ENCODE measurements at places on chromosomes 5 and 9.

GRCh38 chr9:127133739-127134167 lies 11.3 kb upstream of the ANGPTL2 start:
- DNase-seq: no peak

DNA sequence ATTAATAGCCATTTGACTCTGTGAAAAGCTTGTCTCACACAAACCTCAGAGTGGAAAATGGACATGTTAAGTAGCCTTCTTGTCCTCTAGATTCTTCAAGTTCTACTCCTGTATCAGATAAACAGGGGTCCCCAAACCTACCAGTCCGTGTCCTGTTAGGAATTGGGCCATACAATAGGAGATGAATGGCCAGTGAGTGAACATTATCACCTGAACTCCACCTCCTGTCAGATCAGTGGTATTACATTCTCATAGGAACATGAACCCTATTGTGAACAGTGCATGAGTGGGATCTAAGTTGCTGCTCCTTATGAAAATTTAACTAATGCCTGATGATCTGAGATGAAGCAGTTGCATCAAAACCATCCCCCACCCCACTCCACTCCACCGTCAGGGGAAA lies 136.3 kb downstream of the TMEM232 start:
- DNase-seq: no peak

DNA sequence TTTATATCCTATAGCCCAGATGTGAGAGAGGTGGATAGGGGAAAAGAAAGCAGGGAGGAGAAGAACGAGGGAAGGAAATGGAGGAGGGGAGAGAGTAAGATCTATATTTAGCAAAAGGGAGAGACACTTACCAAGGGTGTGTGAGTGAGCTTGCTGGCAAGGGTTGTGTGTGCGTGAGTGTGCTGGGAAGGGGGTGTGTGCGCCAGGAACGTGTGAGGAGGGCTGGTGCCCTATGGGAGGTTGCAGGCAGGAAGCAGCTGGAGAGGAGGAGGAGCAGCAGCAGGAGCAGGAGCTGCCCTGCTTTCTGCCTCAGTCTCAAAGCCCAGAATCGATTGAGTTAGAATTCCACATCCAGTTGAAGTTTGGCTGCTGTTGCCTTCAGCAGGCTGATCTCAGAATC lies 148.3 kb upstream of the RUSC2 start:
- no peak for DNase-seq

- DNase-seq: no peak
Measured at GRCh38 chr9:97179616-97180015, 127.8 kb upstream of the CCDC180 start.

- no peak for DNase-seq
Measured at GRCh38 chr5:18652404-18653215, 1018.4 kb downstream of the TAF11L14 start.

- no peak for DNase-seq
Measured at GRCh38 chr9:110186254-110186653, 21.7 kb downstream of the C9orf152 start.

- DNase-seq: no peak
Measured at GRCh38 chr5:145937432-145938250, 1.3 kb downstream of the SH3RF2 start.

- DNase-seq: no peak
Measured at GRCh38 chr5:124310453-124310852, 436.0 kb downstream of the ZNF608 start.

DNA sequence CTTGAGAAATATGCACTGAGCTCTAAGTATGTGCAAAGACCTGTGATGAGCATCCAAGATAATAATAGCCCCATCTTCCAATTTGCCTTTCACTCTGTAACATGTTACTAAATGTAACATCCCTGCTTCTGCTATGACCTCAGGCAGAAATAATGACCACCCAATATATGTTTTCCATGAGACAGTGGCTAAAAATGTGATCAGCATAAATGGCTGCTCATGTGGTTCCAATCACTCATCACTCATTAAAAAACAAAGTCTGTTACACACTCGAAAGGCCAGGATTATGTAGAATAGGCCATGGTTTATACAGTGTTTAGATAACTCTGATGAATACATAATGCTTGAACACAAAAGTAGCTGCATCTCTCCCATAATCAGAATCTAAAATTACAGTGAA lies 71.4 kb upstream of the MOCS2 start:
- no peak for DNase-seq

GRCh38 chr9:72254901-72255545 lies 105.8 kb downstream of the GDA start:
- no peak for DNase-seq

DNA sequence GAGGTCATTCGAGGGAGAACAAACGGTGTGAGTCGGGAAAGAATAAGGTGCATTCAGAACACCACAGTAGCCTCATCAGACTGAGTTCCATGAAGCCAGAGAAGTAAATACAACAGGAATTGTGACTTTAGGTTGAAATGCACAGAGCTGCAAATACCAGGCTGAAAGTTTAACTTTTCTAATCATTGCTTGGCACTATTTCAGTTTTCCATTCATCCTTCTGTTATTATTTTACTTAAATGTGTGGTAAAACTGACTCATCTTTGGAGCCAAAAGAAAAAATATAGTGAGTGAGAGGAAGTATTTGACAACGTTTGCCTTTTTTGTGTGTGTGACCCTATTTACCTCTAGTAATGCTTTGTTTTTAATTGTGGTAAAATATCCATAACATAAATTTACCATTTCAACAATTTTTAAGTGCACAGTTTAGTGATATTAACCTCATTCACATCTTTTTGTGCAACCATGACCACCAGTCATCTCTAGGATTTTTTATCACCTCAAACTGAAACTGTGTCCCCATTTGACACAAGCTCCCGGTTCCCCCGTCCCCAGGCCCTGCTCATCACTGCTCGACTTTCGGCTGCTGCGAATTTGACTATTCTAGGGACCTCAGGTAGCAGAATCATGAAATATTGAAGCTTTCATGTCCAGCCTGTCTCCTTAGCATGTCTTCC lies 166.8 kb downstream of the HSD17B3 start:
- no peak for DNase-seq

GRCh38 chr5:54927097-54927746 lies 58.2 kb downstream of the ESM1 start:
- DNase-seq: no peak

DNA sequence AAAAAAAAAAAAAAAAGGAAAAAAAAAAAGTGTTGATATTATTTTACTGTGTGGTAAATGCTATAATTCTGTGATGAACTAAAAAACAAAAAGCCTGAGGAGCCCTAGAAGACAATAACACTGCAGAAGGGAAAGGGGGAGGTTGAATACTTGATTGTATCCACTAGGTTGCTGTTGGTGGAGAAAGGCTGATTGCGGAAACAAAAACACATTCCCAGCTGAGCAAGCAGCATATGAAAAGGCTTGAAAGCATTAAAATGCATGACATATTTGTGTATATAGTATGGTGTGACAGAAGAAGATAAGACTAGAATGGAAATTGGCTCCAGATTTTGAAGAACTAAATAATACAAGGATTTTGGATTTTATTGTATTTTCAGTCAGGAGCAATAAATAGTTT lies 8.9 kb downstream of the RABGAP1 start:
- DNase-seq: no peak

DNA sequence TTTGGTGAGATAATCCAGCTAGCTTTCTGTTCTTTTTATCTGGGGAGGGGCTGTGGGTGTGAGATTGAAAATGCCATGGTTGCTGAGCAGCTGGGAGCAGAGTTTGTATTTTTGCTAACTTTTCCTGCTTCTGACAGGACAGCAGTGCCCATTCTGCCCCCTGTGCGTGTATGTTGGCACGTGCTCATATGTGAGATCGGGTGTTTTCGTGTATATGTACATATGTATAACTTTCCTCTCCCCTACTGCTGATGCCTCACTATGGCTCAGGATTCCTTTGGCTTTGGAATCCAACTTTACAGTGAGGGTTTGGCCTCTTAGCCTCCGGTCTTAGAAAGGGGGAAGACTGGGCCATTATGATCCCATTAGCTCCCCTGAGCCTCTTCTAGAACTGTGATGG lies 38.3 kb downstream of the RGS3 start:
- DNase-seq: no peak

GRCh38 chr9:4713849-4714248 lies 27.2 kb downstream of the AK3 start:
- DNase-seq: no peak

GRCh38 chr5:83751201-83751600 lies 30.5 kb upstream of the HAPLN1 start:
- no peak for DNase-seq

DNA sequence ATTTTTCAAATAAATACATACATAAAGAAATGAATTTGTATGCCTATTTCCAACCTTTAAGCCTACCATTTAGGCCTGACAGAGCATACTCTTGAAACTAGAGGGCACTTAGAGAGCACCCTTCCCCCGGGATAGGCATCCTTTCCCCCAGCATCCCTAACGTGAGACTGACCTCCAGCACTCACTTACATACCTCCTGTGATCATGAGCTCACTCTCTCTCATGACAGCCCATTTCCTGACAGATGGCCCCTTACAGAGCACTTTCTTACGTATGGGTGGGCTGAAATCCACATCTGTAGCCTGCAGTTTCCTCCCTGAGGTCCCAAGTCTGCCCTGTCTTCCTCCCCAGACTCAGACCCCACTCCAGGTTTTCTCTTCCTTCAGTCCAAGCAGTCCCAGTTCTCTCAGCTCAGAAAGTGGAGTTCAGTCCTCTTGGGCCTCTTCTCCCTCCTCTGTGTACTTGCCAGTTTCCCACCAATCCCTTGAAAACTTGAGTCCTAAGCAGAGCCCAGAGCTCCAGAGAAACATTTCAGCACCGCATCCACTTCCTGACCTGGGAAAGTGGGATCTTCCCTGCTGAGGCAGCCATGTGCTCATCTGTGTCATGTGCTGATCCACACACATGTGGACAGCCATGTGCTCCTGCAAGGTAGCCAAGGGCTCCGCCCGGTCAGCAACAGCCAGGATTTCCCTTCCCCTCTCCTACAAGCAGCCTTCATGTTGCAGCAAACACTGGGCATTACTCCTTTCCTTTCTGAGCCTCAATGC lies 2.2 kb upstream of the CDX1 start:
- no peak for DNase-seq

GRCh38 chr9:116406469-116406868 lies 252.9 kb downstream of the PAPPA start:
- no peak for DNase-seq

DNA sequence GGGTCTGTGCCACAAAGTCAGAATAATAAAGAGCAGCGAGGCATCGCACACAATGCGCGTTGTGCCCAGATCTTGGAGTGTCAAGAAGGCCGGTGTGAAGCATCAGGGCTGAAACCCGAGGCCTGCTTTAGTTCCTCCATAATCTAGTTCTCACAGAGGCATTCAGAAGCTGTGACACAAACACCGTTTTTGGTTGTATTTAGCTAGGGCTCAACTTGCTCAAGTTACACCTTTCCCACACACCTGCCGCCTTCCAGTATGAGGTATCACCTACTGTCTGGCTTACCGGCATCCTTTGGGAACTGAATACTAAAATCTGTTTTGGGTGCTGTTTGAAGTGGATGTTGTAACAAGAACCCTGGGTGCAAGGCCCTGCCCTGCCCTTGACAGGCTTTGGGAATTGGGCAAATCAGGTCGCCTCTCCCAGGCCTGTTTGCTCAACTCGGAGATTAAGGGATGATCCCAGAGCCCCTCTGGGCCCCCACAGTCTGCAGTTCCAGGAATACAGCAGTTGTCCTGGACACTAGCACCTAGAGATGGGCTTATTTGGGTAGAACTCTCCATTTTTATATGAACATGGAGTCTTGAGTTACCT lies 27.0 kb downstream of the SLC25A25 start:
- DNase-seq: no peak

- no peak for DNase-seq
Measured at GRCh38 chr5:72499090-72499489, 8.1 kb downstream of the ZNF366 start.

DNA sequence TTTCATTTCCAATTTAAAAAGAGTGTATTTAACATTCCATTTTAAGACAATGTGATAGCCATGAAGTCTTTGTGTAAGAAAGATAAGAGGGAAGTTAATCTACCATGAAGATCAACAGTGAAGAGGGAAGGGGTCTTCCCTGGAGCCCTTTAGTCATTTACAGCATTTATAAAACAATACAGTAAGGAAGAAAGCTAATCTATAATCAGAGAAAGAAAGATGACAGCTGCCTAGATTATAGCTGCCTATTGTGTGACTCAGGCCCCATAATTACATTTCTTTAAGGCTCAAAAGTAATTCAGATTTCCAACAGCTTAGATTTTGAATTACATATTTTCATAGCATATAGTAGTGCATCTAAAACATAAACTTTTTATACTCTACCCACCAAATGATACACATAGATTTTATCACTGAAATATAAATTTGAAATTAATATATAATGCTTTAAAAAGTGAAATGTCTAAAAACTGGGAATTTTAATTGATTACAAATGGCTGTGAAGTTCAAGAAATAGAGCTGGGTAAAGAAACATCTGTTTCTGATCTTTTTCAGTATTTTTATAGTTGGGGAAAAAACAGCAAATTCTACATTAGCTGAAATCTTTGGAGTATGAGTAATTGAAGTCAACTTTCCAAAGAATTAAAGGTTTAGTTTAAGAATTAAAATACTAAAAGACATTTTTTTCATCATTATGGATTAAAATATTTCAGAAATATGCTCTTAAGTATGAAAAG lies 89.6 kb downstream of the RIC1 start:
- DNase-seq: no peak

GRCh38 chr5:180090098-180090768 lies 18.7 kb upstream of the RNF130 start:
- peak; percentile 58 for DNase-seq

DNA sequence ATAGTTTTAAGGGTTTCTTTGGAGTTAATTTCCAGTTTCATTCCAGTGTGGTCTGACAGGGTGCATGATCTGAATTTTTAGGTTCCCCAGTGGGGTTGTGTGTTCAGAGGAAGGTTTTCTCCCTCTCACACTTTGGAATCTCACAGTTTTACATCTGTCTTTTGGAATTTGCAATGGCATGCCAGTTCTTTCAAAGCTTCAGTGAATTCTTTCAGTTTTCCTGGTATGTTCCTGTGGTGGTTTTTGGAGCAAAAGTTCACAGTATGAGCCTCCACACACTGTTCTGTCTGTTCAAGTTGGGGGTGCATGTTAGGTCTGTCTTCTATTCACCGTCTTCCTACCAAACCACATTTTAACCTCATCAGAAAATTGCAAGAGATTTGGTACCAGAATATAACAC lies 624.2 kb downstream of the KCTD16 start:
- no peak for DNase-seq

GRCh38 chr9:11097020-11097419 lies 484.2 kb upstream of the PTPRD start:
- DNase-seq: no peak

DNA sequence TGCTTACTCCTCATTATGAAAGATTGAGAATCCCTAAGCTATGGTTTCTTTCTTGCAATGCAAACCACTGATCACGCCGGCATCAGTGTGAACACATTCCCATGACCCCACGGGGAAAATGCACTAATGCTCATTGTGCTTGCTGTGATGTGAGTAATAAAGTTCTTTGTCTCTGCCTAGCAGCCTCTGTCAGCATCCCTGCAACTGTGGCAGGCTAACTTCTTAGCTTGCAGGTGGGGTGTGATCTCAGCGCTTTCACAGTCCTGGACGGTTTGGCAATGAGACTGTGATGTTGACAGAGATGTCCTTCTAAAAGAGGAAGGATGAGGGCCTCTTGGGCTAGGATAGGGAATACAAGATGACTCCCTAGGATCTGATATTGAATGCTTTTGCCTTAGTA lies 1218.7 kb downstream of the EFNA5 start:
- DNase-seq: no peak
